ENCODE measurements at places on chromosomes 16 and 17.
A peak's percentile ranks its signal among the peaks of the same experiment; 100 is the strongest.

DNA sequence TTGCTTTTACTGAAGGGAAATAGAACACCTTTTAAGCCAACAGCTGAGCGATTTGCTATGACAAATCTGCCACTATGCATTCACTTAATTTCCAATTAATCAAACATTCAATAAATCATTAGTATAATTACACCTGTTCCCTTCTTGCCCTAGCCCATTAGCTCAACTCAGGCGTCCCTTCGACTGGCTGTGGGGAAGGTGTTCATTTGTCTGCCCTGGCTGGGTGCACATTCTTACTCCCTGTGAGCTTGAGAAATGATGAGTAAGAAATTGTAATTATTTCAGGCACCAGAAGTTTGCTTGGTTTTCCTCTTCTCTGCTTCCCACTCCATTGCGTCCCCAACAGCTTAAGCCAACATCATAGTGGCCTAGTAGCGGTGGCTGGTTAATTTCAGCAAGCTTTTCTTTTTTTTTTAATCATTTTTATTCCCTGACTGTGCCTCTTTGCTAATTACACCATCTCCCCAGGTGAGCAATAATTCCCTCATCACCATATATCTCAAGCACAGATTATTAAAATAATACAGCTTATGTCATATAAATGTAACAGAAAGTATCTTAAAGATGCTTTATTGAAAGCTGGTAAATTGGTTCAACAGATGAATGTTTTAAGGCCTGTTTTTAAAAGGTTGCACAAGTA, 623.9 kb upstream of the RBFOX1 start:
- no peak for DNase-seq

DNA sequence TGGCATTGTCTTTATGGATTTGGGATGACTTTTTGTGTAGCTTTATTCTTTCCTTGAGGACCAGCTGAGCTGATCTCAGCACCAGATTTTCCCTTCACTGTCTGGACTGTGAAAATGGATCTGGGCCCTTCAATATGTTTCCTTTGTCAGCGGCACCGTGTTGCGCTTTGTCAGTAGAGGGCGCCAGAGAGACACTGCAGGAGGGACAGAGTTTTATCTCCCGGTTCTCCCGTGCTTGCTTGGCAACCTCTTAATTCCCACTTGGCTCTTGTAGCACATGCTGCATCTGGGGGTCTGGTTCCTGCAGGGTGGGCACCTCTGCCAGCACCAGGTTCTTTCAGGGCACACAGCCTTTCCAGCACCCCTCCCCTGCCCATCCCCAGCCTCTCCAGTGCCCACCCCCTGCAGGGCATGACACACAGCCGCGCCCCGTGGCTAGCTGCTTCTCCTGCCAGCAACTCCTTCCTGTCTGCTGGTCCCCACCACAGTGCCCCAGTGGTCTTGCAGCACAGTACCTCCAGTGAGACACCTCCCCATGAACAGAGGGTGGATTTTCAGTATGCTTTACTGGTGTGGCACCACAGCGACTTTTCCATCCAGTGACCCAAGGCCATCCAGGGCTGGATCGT, 19.6 kb downstream of the OR1D5 start:
- no peak for DNase-seq

- no peak for DNase-seq
These were observed 6.7 kb downstream of the GALK1 start for GRCh38 chr17:75758131-75758905.

GRCh38 chr16:67796099-67796718, 10.2 kb downstream of the RANBP10 start:
- DNase-seq: no peak

DNA sequence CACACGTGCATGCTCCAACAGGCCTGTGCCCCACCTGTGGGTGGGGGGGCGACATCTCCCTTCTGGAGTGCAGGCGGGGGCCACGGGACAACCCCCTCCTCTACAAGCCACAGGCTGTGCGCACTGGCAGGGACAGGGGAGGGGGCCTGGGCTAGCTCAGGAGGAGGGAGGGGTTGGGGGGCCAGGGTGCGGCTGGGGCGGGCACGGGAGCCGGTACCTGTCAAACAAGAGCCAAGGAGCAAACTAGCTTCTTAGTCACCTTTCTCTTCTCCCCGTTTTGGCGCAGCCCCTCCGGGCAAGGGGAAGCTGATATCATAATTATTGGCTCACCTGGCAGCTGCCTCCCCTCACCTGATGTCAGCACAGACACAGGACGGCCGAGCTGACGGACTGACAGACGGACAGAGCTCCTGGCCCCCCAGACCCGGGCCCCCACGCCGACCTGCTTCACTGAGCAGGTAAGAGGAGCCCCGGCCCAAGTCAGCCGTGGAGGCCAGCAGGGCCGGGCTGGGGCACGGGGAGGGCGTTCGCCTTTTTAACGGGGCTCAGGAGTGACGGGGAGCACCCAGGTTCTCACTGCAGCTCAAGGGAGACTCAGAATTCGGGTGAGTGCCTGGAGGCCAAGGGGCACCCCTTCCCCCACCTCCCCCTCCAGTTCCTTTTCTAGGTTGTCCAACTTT, at the start of gene FOXN1:
FOXN1 (plus strand) TSS at position 363 of the 680 bp plus-strand sequence. CDS start 17,622 bp downstream, outside the sequence.
- DNase-seq: no peak

DNA sequence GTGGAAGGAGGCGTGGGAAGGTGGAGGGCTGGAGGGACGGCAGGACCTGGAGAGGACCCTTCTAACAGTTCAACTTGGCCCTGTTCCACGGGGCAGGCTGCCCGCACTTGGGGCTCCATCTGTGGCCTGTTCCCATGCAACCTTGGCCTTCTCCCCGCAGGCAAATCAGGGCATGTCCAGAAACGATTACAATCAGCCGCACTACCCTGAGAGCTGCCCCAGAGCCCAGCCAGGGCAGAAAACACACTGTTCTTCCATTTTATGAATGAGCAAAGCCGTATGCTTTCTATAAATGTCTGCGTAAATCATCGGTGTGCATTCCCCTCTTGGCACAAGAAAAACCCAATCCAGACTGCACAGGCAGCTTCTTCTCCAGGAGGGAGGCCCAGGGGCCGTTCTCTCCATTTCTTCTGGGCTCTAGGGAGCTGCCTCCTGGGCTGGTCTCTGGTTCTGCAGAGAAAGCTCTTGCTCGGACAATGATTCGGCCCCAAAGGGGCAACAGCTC, 228.7 kb downstream of the SOX9 start:
- no peak for DNase-seq

DNA sequence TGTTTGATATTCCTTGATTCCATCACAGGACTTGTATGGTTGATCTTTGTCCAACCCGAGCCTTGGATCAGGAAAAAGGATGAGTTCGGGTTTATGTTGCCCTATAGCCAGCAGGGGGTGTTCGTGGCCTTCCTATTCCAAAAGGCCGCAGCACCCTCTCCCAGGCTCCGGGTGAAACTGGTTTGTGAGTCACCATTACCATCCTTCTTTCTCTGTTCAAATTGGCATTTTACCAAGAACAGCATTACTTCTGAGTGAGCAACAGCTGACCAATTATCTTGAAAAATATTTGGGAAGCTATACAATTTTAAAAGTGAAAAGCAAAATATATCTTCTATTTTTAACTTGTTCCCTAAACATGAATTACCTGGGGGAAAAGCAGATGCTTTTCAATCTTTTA, 24.3 kb upstream of the KRT20 start:
- peak; percentile 63 for DNase-seq

DNA sequence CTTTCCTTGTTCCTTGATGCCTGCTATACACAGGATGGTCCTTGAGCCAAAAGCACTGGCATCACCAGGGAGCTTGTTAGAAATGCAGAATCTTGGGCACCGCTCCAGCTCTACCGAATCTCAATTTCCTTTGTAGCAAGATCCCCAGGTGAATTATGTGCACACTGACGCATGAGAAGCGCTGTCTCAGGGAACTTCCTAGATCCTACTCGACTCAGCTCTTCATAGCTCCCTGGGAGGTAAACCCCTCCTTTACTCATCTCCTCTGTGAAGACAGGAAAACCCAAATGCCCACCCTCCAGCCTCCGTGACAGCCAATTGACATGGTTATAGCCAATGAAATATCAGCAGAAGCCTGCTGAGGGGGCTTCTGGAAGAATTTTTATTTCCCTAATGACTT, 4.1 kb downstream of the USP31 start:
- DNase-seq: no peak

DNA sequence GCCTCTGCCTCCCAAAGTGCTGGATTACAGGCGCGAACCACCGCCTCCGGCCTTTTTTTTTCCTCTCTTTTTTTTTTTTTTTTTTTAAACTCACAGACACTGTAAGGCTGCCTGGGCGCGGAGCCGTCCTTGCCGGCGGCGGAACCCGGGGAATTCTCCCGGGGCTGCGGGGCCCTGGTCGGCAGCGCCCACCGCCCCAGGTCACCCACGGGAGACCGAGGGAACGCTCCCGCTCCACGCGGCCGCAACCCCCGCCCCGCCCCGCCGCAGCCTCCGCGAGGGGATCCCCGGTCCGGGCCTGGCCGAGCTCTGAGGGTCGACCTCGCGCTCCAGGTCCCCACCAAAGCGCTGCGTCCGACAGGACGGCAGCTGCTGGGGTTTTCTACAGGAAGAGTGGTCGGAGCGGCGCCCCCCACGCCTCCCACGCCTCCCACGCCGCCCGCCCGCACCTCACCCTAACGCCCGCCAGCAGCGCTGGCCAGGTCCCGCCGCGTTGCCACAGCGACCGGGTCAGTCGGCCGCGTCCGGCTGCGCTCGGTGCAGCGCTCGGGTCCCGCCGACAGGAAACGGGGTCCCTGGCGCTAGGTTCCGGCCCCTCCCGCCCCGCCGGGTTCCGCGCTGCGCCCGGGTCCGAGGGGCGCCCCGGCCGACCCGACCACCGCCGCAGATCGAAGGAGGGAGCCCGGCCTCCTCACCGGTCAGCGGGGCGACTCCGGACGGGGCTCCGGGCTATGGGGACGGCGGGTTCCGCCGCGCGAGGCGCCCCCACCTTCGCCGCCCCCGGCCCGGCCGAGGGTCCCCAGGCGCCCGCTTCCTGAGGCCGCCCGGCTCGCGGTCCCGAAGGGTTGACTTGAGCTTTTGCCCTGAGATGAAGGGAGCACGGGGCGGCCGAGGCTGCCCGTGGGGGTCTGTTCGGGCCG, at the start of gene CCDC57:
CCDC57 (minus strand) TSS at position 512 of the 920 bp plus-strand sequence. CDS start 10,898 bp downstream, outside the sequence.
- DNase-seq: peak; percentile 52

DNA sequence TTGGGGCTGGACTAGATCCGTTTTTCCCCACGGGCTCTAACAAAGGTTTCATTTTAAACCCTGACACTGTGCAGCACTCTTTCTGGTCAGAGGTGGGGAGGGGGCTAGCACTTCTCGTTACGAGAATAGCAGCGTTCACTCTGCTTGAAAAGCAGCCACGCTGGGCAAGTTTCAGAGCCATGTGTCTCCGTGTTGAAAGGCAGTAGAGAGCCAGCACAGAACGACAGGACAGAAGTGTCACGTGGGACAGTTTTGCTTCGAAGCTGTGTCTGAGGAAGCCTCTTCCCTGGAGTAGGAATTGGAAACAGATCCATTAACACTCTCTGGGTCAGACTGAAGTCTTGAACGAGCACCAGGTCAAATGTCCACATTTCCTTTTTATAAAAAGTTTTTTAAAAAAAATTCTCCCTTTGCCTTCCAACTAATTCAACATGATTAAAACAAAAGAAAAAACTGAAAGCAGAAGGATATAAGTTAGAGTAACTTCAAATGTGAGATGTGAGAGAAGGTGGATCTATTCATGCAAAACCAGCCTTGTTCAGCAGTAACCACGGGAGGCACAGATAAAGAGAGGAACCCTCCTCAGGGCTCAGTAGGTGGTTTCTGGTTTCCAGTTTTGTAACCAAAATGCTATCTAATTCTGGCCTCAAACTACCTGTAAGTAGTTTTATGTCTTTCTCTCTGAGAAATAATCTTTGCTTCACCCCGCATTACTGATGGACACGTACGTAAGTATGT, 65.0 kb downstream of the SMG6 start:
- no peak for DNase-seq

GRCh38 chr17:69367298-69367697, 40.4 kb upstream of the ABCA5 start:
- no peak for DNase-seq

GRCh38 chr16:21033264-21033663, 117.4 kb downstream of the DNAH3 start:
- no peak for DNase-seq

- no peak for DNase-seq
These were observed 710 bp upstream of the CAVIN1 start for GRCh38 chr17:42423766-42424165.

GRCh38 chr16:10906914-10907756, 30.1 kb downstream of the CIITA start:
- DNase-seq: no peak

DNA sequence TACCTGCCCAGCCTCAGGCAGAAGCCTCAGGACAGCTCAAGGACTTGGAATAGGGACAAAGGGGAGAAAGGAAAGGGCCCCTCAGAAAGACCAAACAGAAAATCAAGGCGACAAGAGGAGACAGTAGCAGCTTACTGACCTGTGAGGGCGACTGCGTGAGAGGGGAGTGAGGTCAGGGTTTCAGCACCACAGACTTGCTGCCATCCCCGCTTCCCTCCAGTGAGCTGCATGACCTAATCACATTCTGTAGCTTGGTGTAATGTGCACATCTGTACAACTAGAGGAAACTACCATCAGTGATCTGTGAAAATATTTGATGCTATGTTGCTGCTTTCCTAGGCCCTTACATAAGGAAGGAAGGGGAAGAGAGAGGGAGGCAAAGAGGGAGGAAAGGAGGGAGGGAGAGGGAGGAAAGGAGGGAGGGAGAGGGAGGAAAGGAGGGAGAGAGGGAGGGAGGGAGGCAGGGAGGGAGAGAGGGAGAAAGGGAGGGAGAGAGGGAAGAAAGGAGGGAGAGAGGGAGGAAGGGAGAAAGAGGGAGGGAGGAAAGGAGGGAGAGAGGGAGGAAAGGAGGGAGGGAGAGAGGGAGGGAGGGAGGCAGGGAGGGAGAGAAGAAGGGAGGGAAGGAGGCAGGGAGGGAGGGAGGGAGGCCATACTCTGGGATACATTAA, 404.9 kb upstream of the CDH5 start:
- no peak for DNase-seq

DNA sequence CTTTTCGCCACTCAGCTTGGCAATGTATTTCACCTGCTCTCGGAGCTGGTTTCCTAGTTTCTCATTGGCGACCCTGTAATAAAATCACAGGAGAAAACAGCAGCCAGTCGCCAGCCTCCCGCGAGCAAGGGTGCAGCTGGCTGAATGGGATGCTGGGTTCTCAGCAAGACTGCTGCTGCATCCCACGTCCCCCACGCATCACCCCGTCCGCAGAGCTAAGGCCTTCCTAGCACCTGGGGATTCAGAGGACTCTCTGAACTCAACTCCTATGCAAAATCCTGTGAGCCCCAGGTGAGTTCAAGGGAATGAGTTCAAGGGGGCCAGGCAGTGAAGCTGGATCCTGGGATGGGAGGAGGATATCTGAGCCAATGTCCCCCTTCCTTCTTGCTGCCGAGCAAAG, 29.3 kb downstream of the DHX38 start:
- DNase-seq: no peak

All from activated CD4-positive, alpha-beta T cell treated with anti-CD3 and anti-CD28 coated beads, Interleukin-2, amount 50 U/mL, for 1 hour (primary cell).